ENCODE measurements at places on chromosomes 13 and 19.

DNA sequence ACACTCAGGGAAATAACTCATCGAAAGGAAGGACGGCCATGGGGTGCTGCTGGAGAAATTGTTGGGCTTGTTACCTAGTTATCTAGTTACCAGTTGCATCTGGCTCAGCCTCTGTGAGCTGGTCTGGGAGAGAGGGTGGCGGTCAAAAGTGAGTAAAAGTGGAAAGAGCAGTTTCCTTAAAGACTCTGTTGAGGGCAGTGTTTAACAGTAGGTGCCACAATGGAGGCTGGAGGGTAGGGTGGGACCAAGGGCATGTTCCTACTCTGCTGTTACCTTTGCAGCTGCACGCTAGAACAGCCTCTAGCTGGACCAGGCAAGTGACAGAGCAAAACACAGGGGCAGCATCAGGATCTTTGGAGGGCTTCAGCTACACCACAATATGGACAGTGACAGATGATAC, 228.8 kb upstream of the STARD13 start:
- no peak for DNase-seq

GRCh38 chr13:77991003-77991402, 72.4 kb upstream of the EDNRB start:
- no peak for DNase-seq

DNA sequence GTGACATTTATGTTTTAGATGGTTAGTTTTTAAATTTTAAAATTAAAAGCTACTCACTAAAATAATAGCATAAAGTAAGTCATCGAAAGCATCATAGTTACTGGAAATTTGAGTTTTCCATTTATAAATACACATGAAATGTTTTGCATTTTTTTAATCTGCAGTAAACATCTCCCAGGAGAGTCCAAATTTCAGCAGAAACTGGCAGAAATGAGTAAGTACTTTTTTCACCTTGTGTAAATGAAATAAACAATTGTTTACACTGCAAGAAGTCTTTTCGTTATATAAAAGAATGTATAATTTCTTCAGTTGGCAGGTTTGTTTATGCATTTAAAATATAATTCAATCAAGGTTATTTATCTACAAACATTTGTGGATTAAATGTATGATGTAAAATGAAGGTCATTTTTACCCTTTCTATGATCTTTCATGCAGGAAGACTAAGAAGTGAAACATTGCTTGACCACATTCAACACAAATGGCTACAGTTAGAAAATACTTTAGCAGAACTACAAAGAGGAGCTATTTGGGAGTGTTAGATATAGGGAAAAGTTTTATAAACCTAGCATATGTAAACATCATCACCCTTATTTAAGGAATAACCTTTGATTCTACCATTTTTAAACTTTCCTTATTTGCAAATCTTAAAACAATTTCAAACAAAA, 55.6 kb downstream of the RCBTB2 start:
- no peak for DNase-seq

- DNase-seq = no peak
These were observed 274.2 kb downstream of the ITGBL1 start for GRCh38 chr13:101726681-101727080.

DNA sequence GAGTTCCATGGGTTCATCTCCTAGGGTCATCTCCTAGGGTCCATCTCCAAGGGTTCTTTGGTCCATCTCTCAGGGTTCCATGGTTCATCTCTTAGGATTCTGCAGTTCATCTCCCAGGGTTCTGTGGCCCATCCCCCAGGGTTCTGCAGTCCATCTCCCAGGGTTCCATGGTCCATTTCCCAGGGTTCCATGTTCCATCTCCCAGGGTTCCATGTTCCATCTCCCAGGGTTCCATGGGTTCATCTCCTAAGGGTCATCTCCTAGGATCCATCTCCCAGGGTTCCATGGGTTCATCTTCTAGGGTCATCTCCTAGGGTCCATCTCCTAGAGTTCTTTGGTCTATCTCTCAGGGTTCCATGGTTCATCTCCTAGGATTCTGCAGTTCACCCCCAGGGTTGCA, 4.9 kb downstream of the TMEM59L start:
- DNase-seq = no peak

DNA sequence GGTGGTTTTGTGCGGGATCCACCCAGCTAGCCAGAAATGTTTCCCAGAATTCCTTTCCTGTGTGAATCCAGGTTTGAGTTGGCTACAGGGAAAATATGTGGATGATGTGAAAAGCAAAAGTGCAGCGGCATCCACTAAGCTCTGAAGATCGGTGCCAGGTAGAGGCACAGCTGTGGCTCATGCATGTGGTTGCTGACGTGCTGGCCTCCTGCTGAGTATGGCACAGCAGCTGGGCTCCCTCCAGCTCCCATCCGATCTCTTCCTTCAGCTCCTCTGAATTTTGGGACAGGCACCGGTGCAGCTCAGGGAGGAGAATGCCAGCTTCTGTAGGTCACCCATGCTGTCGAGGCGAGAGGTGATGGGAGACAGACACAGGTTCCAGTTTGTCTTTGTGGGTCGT, 84.0 kb upstream of the GSX1 start:
- DNase-seq = no peak

DNA sequence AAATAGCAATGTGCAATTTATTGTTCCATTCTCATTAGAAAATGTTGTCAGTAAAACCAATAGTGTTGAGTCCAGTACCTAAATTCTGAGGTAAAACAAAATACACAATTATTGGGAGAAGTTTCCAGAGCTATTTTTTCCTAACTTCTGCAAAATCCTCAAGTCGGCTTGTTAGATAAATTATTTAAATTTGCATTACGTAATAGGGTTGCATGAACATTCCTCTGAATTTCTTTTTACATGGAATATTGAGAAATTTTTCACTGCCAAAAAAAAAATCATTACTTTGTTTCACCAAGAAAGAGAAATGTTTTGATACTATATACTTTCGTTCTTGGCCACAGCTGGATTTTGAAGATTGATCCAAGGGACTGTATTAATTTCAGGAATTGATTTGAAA, 1.5 kb downstream of the ZNF507 start:
- no peak for DNase-seq

DNA sequence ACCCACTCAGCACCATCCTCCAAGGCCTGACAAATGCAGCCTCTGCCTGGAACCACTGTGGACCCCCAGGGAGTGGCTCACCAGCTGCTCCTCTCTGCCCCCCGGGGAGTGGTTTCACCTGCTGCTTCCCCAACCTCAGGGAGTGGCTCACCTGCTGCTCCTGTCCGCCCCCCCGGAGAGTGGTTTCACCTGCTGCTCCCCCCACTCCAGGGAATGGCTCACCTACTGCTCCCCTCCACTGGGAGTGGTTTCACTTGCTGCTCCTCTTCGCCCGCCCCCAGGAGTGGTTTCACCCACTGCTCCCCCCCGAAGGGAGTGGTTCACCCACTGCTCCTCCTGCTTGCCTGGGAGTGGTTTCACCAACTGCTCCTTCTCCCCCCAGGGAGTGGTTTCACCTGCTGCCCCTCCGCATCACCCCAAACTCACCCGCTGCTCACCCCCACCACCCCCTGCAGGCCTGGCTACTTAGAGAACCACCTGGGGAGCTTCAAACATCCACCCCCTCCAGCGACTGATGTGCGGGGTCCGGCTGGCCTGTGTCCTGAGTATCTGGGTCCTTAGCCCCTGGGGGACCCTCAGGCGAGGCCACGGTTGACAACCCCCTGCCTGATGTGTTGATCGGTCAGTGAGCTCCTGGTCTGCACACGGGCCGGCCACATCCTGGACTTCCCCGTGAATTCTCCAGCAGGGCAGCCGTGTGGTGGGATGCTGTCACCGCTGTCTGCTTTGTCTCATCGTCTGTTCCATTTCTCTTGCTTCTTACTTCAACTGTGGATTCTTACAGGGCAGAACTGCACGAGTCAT, 14.6 kb upstream of the TMEM255B start:
- DNase-seq = no peak

GRCh38 chr13:31073859-31074718, 87.6 kb downstream of the HSPH1 start:
- no peak for DNase-seq

DNA sequence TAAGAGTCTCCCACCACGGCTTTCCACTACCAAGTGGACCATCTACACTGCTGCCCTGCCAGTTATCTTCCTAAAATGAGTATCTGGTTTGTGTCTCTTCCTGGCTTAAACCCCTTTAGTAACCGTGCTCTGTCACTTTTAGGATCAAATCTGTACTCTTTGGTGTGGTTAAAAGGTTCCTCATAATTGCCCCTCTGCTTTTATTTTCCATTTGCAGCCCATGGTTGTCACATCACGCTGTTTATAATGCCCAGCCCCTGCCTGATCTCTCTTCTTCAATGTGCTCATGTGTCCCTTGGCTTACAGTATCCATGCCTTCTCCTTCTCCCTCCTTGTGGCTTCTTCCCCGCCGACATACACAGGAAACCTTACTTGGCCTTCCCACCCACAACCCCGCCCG, 100.1 kb downstream of the DGKH start:
- no peak for DNase-seq

GRCh38 chr13:51212758-51213157, 9.4 kb upstream of the FAM124A start:
- DNase-seq = no peak

DNA sequence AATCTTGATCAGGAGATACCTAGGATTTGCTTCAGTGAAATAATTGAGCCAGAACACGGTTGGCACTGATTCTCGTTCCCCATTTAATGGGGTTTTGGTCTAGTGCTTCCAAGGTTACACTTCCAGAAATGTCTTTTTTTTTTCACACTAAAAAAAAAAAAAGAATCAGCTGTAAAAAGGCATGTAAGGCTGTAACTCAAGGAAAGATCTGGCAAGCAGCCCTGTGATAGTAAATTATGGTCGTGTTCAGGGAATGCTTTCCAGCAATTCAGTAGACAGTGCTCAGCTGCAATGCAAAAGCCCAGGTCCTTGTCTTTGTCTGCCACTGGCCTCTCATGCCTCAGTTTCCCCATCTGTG, 27.2 kb upstream of the NDUFS7 start:
- DNase-seq = no peak

DNA sequence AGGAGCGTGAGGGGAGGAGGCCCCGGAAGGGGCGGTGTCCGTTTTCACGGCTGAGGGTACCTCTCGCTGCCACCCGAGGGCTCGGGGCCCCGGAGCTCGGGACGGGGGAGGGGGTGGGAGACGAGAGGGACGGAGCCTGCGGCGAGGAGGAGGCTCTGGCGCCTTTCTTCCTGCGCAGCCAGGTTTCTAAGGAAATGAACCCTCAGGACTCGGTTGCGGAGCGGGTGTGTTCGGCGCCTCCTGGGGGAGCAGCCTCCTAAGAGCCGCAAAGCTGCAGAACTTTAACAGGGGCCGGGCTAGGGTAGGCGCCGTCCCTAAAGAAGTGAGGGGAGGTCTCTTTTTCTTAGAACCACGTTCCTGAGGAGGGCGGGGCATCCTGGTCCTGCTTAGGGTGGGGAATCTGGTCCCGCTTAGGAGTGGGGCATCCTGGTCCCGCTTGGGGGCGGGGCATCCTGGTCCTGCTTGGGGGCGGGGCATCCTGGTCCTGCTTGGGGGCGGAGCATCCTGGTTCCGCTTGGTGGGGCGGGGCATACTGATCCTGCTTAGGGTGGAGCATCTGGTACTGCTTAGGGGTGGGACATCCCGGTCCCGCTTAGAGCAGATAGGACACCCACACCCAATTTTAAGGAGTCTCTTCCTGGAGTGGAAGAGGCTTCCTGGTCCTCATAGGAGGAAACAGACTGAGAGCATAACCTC, 6.2 kb downstream of the SYT5 start:
- peak; percentile 79 for DNase-seq

All from NCI-H1930 (cell line).